ENCODE measurements at places on chromosomes 5 and 9. TPM values are rescaled to one million over a fixed set of nuclear protein-coding genes. Genes with fewer than 3 reads are reported as not detected.

GRCh38 chr9:93154293-93154903 lies 20.3 kb upstream of the NINJ1 start:
- no peak for DNase-seq

DNA sequence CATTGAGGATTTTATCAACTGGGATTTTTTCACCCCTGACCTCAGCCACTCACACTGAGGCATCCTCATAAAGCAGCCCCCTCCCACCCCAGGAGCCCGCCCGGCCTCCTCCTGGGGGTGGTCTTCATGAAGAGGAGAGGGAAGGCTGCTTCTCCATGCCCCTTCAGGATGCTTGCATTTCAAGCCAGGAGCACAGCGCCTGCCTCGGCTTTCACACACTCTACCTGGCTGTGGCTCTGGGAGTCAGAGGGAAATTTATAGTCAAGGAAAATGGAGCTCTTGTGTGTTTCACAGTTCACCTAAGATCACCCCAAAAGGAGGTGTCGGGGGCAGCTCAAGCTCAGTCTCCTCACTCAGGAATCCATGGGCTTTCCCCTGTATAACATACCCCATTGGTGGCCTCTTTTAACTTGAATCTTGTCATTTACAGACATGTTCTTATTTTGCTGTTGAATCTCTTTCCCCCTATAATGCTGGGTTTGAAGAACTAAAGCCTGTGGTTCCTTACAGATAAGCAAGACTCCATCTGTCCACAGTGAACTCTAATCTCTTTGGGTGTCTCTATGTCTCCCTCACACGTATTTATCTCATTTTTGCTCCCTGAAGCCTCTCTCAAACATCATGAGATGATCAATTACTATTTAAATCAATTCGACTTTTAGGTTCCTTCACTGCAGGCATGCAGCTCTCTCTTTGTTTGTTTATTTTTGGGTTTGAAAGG lies 22.6 kb upstream of the IQGAP2 start:
- no peak for DNase-seq

Gene PTGES
- total RNA-seq: 31.2 TPM

DNA sequence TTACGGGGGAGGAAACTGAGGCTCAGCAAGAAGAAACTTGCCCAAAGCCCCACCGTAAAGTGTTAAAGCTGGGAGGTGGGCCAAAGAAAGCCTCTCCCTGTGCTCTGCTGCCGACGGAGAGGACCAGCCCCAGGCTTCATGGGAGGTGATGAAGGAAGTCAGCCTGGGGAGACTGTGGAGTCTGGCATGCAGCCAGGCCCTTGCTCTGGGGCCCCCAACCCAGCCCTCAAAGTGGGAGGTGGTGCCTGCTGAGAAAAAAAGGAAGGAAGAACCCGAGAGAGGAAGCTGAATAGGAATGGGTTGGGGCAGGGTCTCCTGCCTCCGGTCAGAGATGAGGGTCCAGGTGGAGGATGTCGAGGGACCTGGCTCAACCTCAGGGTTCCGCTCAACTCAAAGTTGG lies 3.8 kb downstream of the RNF44 start:
- no peak for DNase-seq

Gene CNTFR
- total RNA-seq: not detected

Gene PLCXD3
- total RNA-seq: 1.5 TPM

- DNase-seq: no peak
Observed at GRCh38 chr9:2833096-2833495, 10.8 kb downstream of the PUM3 start.

DNA sequence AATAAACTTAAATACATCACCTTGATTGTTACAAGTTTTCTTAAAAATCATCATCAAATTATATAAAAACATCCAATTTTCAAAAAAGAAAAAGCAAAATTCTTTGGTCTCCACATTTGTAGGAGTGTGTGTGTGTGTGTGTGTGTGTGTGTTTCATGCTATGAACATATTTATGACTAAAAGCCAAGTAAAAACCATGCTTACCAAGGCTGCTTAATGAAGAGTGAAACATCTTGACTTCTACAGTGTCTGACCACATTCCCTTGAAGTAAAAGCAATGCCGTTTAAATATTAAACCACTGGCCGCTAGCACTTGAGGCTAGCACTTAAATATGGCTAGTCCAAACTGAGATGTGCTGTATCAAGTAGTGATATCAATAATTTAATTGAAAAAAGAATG lies 549.1 kb upstream of the CCNG1 start:
- DNase-seq: no peak

Gene CAVIN4
- 0.26 TPM for total RNA-seq

Gene PCDHGB4
- total RNA-seq: 2.8 TPM

GRCh38 chr5:140611020-140611521 lies 21.9 kb downstream of the CD14 start:
- DNase-seq: no peak

GRCh38 chr5:159456261-159456660 lies 126.0 kb upstream of the IL12B start:
- DNase-seq: no peak

Gene LSM11
- 3.4 TPM for total RNA-seq

DNA sequence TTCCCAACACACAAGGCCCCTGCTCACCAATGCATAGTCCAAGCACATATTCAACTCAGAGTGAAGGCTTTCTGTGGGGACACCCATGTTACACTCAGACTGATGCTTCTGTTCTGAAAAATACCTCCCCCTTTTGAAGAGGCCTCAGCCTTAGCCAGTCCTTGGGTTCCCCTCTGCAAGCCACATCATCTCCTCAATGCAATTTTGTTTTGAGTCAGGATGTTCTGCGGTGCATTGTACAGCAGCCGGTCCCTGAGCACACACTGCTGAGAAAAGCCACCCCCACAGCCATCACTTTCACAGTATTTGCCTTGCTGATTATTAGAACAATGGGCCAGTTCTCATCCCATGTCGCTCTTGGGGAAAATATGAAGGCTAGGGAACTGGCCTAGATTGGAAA lies 241.2 kb downstream of the FAM114A2 start:
- no peak for DNase-seq

DNA sequence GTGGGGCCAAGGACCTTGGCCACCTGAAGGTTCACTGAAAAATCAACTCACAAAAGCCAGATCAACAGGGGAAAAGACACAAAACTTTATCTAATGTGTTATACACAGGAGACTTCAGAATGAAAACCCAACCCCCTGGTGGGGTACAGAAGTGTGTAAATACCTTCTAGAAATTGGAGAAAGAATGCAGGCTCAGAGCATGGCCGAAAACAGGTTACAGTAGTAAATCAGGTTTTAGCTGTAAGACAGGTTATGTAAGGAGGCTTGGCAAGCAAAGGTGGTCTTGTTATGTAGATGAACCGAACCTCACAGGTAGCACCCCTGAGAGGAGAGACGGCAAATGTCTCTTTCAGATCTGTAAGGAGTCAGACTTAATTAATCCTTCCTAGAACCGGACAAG lies 10.0 kb downstream of the CEMIP2 start:
- no peak for DNase-seq

GRCh38 chr5:92687821-92688722 lies 892.9 kb downstream of the NR2F1-AS1 start:
- no peak for DNase-seq

GRCh38 chr5:173872957-173873305 lies 15.2 kb upstream of the CPEB4 start:
- DNase-seq: no peak

DNA sequence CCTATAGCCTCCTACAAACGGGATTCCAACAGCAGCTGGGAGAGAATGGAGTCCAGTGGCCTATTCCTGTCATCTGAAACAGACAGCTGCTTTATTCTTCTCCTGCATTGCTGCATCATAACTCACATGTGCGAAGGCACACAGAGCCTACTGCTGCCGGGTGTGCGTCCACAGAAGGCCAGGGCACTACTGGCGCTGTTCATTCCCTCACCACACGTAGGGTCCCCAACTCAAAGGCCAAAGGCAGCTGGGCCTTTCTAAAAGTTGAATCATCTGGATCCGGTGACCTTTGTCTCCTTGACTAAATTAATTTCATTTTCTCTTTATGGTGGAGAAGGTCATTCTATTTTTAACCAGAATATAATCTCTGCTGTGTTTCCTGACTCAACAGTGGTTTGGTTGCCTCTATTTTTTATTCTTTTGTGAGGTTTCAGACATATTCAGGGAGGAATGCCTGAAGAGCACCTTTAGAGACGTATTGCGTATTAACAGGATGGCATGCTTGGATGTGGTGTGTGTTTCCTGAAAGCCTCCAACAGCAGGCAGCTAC lies 10.8 kb upstream of the SPATA24 start:
- no peak for DNase-seq

Gene OR1J2
- not detected for total RNA-seq

Gene PCDHB11
- total RNA-seq: 0.26 TPM

Data from esophagus squamous epithelium (tissue), 5 donors.